ENCODE measurements at places on chromosomes 6 and 20.

DNA sequence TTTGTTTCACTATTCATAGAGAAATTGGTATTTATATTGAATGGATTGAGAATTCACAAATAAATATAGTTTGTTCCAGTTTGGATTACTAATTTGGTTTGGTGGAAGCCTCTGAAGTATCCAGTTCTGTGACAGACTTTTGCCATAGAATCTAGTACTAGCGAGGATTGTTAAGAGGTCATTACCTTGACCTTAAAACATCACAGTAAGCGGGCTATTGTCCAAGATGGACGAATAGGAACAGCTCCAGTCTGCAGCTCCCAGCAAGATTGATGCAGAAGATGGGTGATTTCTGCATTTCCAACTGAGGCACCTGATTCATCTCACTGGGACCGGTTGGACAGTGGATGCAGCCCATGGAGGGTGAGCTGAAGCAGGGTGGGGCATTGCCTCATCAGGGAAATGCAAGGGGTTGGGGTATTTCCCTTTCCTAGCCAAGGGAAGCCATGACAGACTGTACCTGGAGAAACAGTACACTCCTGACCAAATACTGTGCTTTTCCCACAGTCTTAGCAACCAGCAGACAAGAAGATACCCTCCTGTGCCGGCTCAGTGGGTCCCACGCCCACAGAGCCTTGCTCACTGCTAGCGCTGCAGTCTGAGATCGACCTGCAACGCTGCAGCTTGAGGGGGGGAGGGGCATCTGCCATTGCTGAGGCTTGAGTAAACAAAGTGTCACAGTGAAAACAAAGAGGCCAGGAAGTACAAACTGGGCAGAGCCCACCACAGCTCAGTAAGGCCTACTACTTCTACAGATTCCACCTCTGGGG is 66.4 kb upstream of the NEDD9 start:
- DNase-seq, result no peak

DNA sequence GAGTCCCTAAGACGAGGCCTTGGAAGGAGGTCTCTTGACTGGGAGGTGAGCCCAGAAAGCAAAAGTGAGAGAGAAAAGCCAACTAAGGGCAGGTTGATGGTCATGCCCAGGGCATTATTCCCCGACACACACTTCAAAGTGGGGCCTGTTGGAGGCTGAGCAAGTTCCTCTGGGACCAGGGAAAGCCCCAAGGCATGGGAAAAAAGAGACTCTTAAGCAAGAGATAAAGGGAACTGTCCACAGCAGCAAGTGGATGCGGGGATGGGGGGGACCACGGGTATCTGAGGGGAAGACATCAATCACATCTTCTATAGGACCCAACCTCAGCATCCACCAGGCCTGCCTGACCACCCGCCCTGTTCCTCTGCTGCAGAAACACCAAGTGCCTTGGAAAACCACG is 119.9 kb upstream of the MAFB start:
- no peak for DNase-seq

DNA sequence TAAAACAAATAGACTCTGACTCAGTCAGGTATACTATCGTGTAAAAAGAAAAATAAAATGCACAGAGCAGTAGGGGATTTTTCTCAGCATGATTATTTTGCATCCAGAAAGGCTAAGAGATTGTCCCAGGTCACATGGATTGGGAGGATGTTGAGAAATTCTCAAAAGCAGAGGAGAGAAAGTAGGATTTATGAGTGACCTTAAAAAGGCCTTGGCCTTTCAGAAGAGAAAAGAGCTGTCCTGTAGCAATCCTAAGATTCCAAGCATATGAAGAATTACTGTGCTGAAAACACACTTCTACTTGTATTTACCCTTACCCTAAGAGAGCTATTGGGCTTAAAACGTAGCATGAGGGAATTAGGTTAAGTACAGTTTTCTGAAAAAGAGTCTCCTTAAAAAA is 149.7 kb upstream of the ENPP5 start:
- no peak for DNase-seq

DNA sequence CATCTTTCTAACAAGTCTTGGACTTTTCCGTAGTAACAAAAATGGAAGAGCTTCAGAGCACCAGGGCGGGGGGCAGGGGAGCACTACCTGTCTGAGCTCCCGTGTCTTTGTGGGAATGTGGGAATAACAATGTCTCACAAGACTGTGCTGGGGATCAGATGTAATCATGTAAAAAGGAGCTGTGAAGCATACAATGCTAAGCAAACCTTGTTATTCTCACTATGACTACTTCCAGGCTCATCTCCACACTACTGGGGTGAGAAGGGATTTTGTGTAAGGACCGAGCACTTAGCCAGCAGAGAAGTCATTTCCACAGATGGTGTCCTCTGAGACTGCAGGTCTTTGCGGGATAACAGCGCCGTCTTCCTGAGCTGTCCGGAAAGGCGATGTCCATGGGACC is 27.1 kb downstream of the PRR18 start:
- no peak for DNase-seq

DNA sequence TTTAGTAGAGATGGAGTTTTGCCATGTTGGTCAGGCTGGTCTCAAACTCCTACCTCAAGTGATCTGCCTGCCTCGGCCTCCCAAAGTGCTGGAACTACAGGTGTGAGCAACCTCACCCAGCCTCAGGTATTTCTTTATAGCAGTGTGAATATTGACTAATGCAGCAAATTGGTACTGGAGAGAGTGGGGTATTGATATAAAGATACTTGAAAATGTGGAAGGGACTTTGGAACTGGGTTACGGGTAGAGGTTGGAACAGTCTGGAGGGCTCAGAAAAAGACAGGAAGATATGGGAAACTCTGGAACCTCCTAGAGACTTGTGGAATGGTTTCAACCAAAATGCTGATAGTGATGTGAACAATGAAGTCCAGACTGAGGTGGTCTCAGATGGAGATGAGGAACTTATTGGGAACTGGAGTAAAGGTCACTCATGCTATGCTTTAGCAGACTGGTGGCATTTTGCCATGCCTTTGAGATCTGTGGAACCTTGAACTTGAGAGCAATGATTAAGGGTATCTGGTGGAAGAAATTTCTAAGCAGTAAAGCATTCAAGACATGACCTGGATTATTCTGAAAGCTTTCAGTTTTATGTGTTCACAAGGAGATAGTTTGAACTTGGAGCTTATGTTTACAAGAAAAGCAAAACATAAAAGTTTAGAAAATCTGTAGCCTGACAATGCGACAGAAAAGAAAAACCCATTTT is 127.2 kb downstream of the DTNBP1 start:
- no peak for DNase-seq

GRCh38 chr6:149007846-149008245 is 261.0 kb downstream of the UST start:
- DNase-seq, result no peak

DNA sequence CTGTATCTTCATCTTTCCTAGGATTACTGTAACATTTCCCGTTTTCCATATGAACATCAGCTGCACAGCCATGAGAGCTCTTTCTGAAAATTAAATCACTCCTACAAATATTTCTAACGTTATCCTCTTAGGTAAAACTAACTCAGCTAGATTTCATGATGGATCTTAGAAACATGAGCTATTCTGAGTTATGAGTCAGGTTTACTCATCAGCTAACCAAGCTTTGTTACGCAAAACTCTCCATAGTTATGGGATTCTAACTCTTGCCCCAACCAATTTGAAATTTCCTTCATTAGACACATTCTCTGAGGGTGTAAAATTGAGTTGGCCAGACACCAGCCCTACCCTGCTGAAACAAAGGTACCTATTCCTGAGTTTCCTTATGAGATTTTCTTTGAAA is 14.0 kb downstream of the DEFB110 start:
- no peak for DNase-seq

GRCh38 chr20:54085910-54086309 is 15.5 kb upstream of the BCAS1 start:
- no peak for DNase-seq

DNA sequence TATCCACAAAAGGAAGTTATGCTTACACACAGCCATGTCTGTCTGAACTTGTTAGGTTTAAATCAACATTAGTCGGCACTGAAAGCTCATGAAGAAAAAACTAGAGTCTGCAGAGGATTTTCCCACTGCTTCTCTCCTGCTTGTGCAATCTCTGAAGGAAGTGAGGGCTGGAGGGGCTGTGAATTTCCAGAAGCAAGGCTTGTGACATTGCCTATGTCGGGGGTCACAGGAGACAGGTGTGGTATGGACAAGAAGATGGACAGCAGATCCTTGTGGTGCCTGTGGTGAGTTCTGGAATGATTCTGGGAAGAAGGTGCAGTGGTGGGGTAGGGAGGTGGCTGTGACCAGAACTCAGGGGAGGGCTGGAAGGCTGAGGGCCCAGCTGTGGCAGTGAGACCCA is 84.3 kb upstream of the TRAF3IP2 start:
- no peak for DNase-seq

DNA sequence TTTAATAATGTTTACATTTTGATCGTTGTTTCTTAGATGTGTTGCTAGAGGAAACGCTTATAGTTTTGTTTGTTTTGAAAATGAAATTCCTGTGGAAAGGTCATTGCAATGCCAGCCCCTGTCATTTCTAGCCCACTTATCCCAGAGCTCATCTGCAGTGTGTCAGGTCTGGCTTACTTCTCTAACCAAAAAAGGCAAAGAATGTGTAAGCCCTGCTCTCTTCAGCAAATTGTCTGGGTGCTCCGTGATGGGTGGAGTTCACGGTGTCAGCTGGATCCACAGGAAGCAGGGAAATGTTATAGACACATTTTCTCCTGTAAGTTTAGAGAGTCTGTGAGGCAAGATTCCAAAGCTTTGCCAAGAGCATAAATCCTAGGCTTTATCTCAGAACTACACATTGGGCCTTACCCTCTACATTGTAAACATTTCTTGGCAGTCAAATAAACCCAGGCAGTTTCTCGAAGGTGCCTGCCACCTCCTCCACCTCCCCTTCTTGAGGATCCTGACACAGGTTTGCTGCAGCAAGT is 50.9 kb downstream of the RPRD1B start:
- no peak for DNase-seq

GRCh38 chr6:99165838-99166237 is 183.6 kb downstream of the FAXC start:
- DNase-seq, result no peak

DNA sequence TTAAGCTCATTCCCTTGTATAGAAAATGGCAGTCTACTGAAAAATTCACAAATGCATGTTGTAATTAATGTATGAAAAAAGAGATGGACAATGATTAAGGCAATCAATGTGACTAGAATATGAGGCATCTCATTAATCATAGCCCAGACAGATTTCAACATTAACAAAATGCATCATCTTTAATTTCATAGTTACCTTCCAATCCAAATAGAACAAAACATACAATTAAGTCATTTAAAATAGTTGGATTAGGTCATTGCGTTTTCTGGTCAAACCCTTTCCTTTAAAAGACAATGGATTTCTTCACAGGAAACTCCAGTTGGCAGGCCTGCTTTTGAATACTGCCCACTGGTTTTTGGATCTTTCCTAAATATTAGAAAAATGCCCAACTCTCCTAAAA is 203.9 kb downstream of the HAO1 start:
- no peak for DNase-seq

DNA sequence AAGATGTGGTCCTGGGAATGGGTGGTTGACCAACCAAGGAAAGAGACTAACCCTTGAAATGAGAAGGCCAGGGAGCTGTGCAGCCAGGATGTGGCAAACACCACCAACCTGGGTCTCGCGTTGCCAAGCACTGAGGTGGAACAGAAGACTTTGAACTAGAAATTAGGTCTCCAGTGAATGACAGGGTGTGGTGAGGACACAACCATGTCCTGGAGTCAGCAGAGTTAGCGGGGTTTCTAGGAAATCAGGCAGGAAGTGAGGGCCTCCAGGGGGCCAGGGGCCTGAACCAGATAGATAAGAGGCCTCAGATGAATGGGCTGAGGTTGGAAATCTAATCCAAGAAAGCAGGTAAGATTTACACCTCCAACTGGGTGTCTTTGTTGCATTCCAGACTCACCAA is 353.3 kb upstream of the ARID1B start:
- DNase-seq, result no peak

- DNase-seq, result no peak
Observed at GRCh38 chr6:13251242-13251641, 77.1 kb downstream of the TBC1D7 start.

DNA sequence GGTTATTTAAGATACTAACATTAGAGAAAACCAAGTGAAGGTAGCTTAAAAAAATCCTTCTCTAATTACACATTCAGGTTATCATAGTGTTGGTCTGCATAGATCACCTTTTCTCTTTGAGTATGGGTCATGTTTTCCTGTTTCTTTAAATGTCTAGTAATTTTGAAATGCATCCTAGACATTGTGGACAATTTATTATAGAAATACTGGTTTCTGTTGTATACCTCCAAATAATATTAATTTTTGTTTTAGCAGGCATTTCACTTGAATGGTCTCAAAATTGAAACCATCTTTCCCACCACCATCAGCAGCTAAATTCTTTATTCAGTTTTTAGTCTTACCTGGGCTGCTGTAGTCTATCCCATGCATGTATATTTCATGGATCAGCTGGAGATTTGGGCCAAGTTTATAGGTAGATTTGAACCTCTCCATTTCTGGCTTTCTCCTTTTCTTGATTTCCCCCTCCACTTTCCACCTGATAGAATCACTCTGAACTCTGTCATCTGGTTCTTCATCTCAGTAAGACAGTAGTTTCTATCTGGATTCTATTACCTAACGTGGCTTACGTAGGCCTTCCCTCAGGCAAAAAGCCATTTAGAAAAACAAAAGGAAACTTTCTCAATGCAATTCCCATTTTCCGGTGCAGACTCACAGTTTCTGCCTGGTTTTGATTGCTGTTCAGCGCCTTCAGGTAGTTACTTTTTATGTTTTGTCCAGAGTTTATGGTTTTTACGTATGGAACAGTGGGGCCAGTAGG is 52.3 kb downstream of the ZFAND3 start:
- no peak for DNase-seq

- no peak for DNase-seq
Observed at GRCh38 chr6:141451511-141452353, 681.0 kb upstream of the GJE1 start.

DNA sequence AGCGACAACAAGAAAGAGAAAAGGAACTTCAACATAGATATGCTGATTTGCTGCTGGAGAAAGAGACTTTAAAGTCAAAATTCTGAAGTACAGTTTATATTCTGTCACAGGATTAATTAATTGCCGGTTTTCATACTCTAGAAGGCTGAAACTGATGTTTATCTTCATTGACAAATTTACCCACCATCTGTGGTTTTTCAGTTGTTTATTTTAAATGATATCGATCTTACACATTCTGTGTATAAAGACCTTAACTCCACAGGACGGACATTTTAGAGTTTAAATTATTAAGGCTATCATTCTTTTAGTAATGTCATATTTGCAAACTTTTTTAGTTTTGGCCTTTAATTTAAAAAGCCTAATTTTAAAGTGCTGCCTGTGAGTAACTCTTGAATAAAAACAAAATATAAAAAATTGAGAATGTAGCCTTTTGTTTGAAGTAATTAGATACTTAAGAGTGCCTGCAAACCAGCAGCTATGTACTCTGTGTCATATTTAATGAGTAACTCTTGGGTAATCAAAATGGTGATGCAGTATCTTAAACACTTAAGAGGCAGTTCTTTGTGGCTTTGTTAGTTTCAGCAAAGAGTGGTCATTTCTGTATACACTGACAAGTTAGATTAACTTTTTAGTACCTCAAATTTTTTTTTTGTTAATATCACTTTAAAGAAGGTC is 59.3 kb downstream of the CDC5L start:
- no peak for DNase-seq

Data from stimulated activated CD8-positive, alpha-beta memory T cell treated with anti-CD3 and anti-CD28 coated beads, Interleukin-4, amount 100 ng/mL, for 1 hour (primary cell).